ENCODE measurements at places on chromosomes 3 and 15.

DNA sequence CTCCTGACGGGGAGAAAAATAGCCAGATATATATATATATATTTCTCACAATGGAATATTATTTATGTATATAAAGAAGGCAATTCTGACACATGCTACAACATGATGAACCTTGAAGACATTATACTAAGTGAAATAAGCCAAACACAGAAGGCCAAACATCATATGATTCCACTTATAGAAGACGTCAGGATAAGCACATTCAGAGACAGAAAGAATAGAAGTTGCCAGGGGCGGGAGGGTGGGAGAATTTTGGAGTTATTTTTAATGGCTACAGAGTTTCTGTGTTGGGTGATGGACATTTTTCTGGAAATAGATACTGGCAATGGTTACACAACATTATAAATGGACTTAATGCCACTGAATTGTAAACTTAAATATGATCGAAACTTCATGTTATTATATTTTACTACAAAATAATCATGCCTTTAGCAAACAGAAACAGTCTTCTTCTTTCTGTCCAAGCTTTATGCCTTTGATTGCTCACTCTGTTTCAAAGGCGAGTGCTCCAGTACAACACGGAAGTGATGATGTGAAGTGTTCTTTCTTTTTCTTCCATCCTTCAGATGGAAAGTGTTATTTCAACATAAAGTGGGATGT is 514.0 kb downstream of the OCA2 start:
- no peak for DNase-seq

DNA sequence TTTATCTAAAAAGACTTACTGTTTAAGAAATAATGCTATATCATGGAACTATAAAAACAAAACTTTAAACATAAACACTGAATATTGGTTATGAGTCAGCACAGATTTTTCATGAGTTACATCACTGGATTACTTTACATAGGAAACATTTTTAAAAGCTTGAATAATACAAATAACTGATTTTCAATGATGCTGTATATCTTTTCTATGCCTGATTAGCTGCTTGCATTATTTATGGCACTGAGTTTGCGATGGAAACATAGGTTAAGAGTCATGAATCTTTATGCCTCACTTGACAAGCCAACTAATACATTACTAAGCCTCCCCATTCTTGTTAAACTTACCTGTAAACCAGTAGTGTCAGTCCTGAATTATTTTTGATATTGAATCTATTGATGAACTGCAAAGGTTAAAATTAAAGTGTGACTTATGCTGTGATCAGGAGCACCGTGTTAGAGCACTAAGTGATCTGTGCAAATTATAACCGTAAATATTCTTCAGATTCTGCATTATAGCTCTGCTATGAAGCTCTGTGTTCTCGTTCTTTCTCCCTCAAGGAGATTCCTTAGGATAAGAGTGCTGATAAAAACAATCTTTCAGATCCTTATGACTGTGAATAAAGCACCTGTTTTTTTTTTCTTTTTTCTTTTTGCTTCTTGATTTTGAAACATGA is 437.3 kb upstream of the BCHE start:
- DNase-seq: no peak

- no peak for DNase-seq
These were observed 1.8 kb downstream of the WWTR1 start for GRCh38 chr3:149655826-149656574.

GRCh38 chr3:119783255-119783654 is 1.4 kb downstream of the NR1I2 start:
- DNase-seq: no peak

DNA sequence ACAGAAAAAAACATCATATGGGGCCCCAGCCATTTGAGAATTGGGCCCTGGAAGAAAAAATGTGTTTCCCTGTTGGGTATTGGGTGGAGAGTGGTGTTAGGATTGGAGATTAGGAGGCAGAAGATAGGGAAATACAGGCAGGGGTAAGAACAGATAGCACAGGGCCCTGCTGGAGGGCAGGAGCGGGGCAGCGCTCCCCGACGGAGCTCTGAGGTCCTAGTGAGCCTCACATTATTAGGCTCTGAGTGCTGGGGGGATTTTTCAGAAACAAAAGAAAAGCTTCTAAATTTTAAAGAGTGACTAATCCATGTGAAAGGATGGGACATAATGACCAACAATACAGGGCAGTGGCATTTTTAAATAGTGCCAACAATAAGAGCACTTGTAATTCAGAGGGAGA is 241.2 kb downstream of the SOX2 start:
- no peak for DNase-seq

DNA sequence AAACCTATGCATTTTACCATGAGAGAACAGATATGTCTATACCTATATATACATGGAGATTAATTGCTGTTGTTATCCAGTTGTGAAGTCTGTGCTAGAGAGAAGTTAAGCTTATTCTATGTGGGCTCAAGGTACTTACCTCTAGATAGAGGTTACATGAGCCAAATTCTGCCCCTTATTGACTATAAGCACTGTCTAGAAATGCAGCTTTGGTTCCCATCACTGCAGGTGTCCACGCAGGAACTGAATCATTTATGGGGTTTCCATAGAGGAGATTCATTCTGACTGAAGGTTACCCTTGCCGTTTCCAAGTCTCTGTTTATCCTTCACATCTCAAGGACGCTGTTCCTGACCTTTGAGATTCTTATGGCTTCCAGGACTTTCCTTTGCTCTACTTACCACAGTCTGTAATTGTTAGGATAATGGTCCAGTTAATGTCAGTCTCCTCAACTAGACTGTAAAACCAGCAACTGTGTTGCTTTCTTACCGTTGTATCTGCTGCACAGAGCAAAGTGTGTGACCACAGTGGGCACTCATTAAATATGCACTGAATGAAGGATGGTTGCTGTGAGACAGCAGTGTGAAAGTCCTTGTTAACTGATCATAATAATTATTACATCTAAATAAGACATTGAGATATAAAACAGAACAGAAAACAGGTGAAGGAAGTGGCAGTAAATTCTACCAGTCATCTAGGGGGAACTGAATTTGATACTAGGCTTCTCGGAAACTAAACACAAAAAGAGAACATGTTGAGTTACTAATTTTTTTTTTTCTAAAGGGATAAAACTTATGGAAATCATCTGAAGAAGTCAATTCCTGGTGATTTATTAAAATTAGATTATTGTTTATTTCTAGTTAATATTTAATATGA is 44.0 kb upstream of the BCL6 start:
- no peak for DNase-seq

DNA sequence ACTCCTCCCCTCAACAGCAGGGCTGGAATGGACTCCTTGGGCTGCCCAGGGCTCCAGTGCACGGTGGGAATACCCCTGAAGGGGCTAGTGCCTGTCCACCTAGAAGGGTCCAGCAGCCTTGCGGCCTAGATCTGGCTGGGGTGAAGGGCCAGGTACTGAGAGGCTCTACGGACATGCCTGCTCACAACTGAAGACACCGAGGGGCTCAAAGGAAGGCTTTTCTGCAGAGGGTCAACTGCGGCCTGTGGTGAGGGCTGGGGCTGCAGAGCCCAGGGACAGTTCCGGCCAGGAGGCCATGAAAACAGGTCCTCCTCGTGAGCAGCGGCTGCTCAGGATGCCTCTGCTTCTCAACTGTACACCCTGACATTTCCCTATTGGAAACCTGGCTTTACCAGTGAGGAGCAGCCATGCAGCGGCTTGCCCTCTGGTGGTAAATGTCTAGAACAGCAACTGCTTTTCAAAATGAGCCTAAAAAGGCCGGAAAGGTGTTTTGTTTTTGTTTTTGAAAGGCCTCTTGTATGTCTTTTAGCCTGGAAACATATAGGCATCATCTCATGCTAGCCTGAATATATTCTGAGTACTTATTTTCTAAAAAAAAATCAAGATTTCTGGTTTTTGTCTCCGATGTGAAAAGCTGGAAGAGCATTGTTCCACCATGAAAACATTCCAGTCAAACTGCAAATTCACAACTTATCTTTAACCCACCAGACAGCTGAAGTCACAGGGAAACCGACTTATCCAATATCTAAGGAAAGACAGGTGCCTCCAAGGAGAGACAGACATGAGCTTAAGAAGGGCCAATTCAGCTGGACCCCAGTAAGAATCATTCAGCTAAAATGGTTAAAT is 163.4 kb downstream of the KLF13 start:
- DNase-seq: no peak

- DNase-seq: no peak
These were observed 54.5 kb upstream of the GOLGA6B start for GRCh38 chr15:72599855-72600464.

GRCh38 chr3:53571264-53571663 is 76.9 kb downstream of the CACNA1D start:
- DNase-seq: no peak

GRCh38 chr3:195269375-195270078 is 1.4 kb downstream of the XXYLT1 start:
- no peak for DNase-seq

- DNase-seq: no peak
These were observed 130.2 kb downstream of the KCNAB1 start for GRCh38 chr3:156250550-156250949.

- DNase-seq: no peak
These were observed 376.9 kb upstream of the ARPP21 start for GRCh38 chr3:35262406-35262805.

DNA sequence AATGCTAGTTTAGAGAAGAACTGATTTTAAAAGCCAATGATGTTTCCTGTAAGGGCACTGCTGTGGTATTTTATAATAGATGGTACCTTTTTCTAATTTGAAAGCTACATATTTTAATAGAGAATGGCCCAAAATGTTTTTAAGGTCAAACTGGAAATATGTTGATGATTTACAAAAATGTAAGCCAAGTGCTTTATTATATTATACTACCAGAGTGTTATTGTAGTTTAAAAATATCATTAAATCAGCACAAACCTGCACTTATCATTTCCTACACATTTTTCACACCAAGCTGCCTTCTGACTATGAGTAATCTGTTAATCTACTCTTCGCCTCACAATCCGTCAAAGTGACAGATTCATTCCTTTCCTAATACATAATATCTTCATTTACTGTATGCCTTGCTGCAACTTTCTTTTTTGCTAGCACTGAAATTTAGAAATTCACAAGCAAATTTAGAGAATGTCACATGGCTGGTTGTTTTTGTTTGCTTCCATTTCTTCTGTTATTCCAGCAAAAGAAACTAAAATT is 126.4 kb upstream of the FAM3D start:
- DNase-seq: no peak

GRCh38 chr3:133868758-133869475 is 26.8 kb downstream of the RAB6B start:
- DNase-seq: no peak

DNA sequence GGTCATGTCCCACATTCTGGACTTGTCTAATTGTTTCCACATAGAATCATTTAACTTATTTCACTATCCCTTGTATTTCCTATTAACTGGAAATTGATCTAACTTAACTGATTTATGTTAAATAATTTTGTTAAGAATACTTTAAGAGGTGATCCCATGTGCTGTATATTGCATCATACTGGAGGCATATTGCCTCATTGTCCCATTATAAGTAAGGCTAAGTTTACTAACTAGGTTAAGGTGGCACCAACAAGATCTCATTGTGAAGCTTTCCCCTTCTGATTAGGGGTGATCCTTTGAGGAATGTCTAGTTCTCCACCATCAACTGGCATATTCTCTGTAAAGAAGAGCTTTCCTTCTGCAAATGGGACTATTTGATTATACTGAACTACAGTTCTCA is 24.4 kb downstream of the MAP1A start:
- DNase-seq: no peak

- DNase-seq: no peak
These were observed 336.5 kb upstream of the TGFBR2 start for GRCh38 chr3:30269751-30270445.

- DNase-seq: no peak
These were observed 31.3 kb upstream of the SETMAR start for GRCh38 chr3:4271834-4272233.

GRCh38 chr3:46542801-46543201 is 23.3 kb downstream of the LRRC2 start:
- DNase-seq: no peak

DNA sequence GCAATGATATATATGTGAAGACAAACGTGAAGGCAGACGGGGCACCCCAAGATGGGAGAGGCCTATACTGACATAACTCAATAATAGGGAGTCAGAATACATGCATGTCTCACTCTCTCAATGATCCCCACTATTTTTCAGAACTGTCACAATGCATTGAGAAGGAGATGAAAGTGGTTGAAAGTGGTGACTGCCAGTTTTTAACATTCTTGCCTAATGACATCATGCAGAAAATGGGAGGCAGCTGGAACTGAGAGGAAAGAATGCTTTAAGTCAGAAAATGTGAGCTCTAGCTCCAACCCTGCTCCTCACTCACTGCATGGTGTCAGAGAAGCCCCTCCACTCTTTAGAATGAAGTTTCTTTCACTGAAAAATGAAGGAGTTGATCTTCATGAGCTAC is 55.3 kb upstream of the P2RY1 start:
- DNase-seq: no peak

DNA sequence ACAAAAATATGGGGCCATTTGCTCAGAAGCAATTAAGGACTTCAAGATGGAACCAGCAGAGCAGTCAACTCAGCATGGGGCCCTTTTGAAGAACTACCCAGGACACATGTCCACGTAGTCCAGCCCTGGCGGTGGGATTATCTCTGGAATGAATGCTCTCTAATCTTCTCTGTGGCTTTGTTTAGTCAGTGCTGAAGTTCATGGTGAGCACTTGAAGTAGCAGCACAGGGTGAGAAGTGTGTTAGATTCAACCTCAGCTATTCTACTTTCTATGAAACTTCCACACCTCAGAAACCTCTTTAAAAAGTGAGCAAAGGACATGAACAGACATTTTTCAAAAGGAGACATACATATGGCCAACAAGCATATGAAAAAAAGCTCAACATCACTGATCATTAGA is 74.4 kb downstream of the THRB start:
- DNase-seq: no peak

- DNase-seq: no peak
These were observed 15.6 kb downstream of the B4GALT4 start for GRCh38 chr3:119225121-119225520.

- DNase-seq: no peak
These were observed 263.9 kb upstream of the TGFBR2 start for GRCh38 chr3:30342318-30343060.

DNA sequence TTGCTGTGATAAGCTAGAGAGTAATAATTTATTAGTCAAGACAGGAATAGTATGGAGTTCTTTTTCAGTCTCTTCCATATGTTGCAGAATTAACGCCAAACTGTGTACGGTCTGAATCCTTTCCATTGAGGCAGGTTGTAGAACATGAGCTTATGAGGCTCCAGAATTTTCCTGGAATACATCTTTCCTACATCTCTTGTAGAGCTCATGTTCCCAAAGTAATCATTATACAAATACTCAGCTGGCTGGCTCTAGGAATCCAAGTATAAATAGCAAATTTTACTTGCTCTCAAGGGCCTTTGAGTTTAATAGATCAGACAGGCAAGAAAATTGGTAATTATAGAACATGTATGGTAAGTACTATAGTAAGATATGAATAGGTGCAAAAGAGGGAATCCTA is 419.4 kb downstream of the RBMS3 start:
- no peak for DNase-seq

- no peak for DNase-seq
These were observed 19.9 kb downstream of the TRANK1 start for GRCh38 chr3:36924744-36925521.
